ENCODE measurements at places on chromosomes 2 and 18. TPM values are rescaled to one million over a fixed set of nuclear protein-coding genes. Genes with fewer than 3 reads are reported as not detected.

DNA sequence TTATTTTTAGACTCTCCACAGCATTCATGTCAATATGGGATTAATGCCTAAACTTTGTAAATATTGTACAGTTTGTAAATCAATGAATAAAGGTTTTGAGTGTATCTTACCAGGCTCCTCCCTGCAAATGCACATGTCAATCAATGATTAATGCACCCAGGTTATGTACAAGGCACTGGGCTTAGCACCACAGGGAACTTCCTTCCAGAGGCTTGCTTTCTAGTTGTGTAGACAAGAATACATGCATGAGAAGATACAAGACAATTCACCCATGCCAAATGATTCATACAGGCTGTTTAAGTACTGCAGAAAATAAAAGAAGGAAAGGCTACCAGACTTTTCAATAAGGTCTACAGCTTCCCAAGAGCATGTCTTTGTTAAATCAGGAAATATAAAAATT, 114.1 kb downstream of the MMADHC start:
- DNase-seq: no peak

DNA sequence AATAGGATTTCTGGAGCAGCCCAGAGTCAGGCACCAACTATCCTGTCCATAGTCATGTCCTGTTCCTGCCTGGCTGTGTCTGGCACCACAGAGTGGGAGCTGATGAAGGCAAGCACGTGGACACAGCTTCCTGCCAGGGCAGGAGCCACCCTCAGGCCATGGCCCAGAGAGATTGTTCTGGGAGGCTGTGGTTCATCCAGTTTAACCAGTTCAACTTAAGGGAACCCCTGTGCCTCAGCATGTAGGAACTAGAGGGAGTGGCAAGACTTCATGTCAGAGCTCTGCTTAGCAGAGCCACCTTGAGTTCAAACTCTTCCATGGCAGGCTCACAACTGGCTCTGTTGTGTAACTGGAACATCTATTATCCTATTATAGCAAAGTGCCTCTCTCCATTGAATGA, 73.2 kb upstream of the NCKAP5 start:
- peak; percentile 42 for DNase-seq

DNA sequence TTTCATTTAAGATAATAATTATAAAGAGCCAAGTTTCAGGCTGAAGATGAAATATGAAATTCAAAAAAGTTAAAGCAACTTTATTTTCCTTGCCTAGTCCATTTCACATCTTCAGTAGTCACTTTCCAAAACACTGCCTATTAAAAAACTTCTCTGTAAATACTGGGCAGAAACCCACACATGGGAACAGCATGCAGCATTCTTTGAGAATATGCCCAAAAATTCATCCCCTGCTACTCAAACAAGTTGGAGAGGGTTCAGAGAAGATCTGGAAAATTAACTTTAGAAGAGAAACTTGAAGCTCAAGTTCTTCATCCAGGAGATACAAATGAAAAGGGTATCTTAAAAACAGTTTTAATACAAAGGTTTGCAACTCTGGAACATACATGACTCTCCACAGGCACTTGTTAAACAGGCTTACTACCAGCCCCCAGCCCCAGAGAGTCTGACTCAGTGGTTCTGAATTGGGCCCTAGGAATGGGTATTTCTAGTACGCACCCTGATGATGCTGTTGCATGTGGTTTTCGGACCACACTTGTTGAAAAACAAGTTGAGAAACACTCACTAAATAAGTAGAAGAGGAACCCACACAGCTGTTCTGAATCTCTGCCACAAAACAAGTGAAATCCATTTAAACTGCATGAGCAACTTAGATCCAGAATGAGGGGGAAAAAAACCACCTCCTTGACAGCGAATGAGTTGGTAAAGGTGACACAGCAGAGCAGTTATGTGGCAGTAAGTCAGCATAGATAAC, 329.1 kb downstream of the SATB2 start:
- DNase-seq: no peak

DNA sequence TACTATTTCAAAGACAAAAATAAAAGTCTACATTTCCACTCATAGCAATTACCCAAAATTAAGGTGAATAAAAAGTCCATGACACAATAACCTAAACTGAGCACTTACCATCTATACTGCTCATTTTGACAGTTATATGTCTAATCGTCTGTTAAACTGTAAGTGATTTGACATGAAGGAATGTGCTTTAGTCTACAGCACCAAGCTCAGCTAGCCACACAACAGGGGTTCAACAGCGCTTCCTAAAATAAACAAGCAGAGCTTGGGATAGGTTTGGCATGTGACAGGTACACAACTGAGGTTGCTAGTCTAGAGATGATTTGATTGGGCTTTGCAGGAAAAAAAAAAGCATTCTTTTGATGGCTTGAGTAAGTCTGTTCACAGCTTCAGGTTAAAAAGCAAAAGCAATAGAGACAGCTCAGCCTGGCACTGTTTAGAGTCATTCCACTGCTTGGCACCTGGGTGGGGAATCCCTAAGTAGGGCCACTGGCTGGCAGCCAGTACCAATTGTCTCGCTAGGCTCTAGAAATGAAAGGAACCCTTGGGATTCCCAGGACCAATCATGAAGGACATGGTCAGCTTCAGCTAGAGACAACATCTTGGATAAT, 78.6 kb downstream of the BARD1 start:
- DNase-seq: peak; percentile 34

DNA sequence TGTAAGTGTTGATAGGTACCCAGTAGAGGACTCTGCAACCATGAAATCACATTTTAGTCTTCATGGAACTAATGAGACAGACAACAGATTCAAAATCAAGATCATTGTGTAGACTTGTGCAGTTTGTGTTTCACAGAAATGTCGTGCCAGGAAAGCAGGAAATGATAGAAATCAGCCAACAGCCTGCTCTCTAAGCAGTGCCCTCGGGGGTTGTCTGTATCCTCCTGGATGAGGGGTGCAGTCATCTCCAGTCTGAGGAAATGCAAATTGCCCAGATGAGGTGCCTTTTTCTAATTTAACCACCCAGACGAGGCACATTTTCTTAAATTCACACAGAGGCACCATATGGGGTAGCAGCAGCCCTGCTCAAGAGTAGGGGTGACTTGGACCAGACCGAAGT, 663.1 kb downstream of the XIRP2 start:
- DNase-seq: no peak

GRCh38 chr2:169713331-169713730, 19.1 kb downstream of the PHOSPHO2 start:
- DNase-seq: no peak

DNA sequence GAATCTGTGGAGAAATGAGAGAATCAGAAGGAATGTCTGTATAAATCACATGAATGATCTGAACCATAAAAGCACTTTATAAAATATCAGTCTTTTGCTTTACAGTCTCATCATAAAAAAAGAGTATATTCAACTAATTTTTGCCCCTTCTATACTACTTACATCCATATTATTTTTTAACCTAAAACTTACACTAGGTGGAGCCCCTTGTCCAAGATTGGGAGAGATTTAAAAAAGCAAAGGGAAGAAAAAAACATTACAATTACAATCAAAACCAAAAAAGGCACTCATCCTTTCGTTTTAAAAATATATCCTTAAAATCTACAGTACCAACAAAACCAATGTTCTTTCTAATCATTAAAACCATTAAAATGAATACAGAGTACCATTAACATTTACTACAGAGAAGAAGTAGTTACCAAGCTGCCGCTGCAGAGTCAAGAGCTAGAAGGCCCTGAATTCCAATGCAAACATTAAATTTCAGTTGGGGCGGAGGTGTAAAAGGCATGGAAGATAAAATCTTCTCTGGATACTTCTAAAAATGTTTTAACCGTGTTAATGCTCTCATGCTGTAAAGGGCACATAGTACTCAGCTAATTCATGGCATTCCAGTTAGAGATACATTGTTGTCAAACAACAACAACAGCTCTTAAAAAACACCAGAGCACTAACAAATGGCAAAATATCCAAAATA, 56.7 kb upstream of the EPB41L3 start:
- DNase-seq: peak; percentile 58

- DNase-seq: no peak
Measured at GRCh38 chr2:110858993-110859701, 126.8 kb downstream of the ACOXL start.

DNA sequence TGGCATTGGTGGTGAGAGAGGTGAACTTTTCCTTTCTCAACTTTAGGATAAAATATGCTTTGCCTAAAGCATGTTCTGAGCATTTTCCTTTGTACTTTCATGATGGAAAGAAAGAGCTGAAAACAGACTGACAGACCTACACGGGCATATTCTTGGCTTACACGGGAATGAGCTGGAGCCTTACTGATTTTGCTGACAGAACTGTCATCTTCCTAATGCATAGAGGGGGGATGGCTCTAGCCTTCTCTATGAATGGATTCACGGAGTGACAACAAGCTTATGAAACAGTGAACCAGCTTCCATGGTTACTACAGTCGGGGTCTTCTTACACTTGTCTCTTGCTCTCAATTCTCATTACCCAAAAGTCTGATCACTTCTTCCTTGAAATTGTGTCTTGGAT, 32.2 kb downstream of the FSHR start:
- no peak for DNase-seq

- peak; percentile 98 for DNase-seq
Measured at GRCh38 chr18:9614401-9615279, at the start of gene PPP4R1. Gene PPP4R1 (minus strand): TSS chr18:9614559. CDS start chr18:9614484, 75 bp downstream.

DNA sequence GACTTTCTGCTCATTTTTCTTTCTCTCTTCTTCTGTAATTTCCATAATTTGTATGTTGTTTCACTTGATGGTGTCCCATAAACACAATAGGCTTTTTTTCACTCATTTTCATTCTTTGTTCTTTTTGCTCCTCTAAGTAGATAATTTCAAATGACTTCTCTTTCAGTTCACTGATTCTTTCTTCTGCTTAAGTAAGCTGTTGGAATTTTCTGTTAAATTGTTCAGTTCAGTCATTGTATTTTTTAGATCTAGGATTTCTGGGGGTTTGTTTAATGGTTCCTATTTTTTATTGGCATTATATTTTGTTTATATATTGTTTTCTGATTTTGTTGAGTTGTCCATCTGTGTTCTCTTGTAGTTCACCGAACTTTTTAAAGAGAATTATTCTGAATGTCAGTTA, 19.5 kb downstream of the SP140L start:
- DNase-seq: no peak

SERPINB10 gene
- total RNA-seq: 0.29 TPM

GAREM1 gene
- 5.0 TPM for total RNA-seq

ICA1L gene
- total RNA-seq: 8.7 TPM

RPRM gene
- 0.36 TPM for total RNA-seq

TANC1 gene
- 34.7 TPM for total RNA-seq

REG3A gene
- total RNA-seq: not detected

FBXO36 gene
- total RNA-seq: 7.7 TPM

IGFBP5 gene
- total RNA-seq: 29.5 TPM
